Activated naive CD8-positive, alpha-beta T cell treated with anti-CD3 and anti-CD28 coated beads, Interleukin-2, amount 10 ng/mL, durations not matched to agents 7 days and 5 days (primary cell): ENCODE measurements at places on chromosomes 7 and 10. TPM values are rescaled to one million over a fixed set of nuclear protein-coding genes. Genes with fewer than 3 reads are reported as not detected.

Gene CCDC6
- total RNA-seq = 20.4 TPM

Gene HPSE2
- 0.14 TPM for total RNA-seq

Gene GIMAP1
- total RNA-seq = 42.1 TPM

Gene AOC1
- total RNA-seq = not detected

Gene HUS1
- total RNA-seq = 40.6 TPM

Gene SLC26A5
- total RNA-seq = 0.54 TPM

Gene CALCR
- not detected for total RNA-seq

Gene TLL2
- not detected for total RNA-seq

Gene RTKN2
- 4.1 TPM for total RNA-seq

Gene AVL9
- total RNA-seq = 35.9 TPM

Gene EN2
- not detected for total RNA-seq

Gene SCART1
- total RNA-seq = 6.3 TPM

Gene GNAT3
- total RNA-seq = not detected

Gene TAC1
- not detected for total RNA-seq

Gene DMBT1
- not detected for total RNA-seq

Gene CPEB3
- total RNA-seq = 3.4 TPM

Gene ZNF248
- 12.1 TPM for total RNA-seq

Gene UCMA
- total RNA-seq = not detected

Gene OIT3
- total RNA-seq = not detected

Gene FAM25C
- total RNA-seq = not detected

Gene C7orf33
- total RNA-seq = not detected

Gene PAX4
- not detected for total RNA-seq

Gene CRYGN
- total RNA-seq = 0.91 TPM

Gene VSTM4
- total RNA-seq = not detected

Gene GJD4
- not detected for total RNA-seq

Gene ERVW-1
- not detected for total RNA-seq

Gene TSPAN13
- 0.91 TPM for total RNA-seq

Gene PTPRZ1
- total RNA-seq = not detected

Gene SLC29A4
- 3.1 TPM for total RNA-seq

Gene STEAP4
- not detected for total RNA-seq

Gene TFPI2
- not detected for total RNA-seq

Gene NRAP
- not detected for total RNA-seq

Gene PHYHIPL
- not detected for total RNA-seq

Gene IDI2
- total RNA-seq = not detected

Gene JAKMIP3
- 0.28 TPM for total RNA-seq

Gene PIP
- not detected for total RNA-seq

Gene EIF3B
- 154 TPM for total RNA-seq

Gene ASB13
- 9.9 TPM for total RNA-seq

Gene ELFN1
- not detected for total RNA-seq

Gene GDF2
- not detected for total RNA-seq

Gene MSANTD7
- total RNA-seq = 17.0 TPM

Gene CYP2C8
- total RNA-seq = not detected

Gene STOX1
- 0.67 TPM for total RNA-seq

Gene LIPF
- not detected for total RNA-seq

Gene GRM3
- not detected for total RNA-seq

Gene CYP3A7
- total RNA-seq = not detected

Gene TLX1
- not detected for total RNA-seq

Gene CPA5
- total RNA-seq = 8.7 TPM

Gene FRAT1
- 11.0 TPM for total RNA-seq

Gene SPDYE8
- not detected for total RNA-seq

Gene MAP3K8
- total RNA-seq = 28.3 TPM

Gene CFAP69
- 0.33 TPM for total RNA-seq
